ENCODE measurements at places on chromosomes 2 and 18. TPM values are rescaled to one million over a fixed set of nuclear protein-coding genes. Genes with fewer than 3 reads are reported as not detected.

HOXD11 gene
- total RNA-seq: not detected

PTGR3 gene
- total RNA-seq: 6.8 TPM

UCN gene
- total RNA-seq: 0.50 TPM

SPP2 gene
- total RNA-seq: not detected

DUSP2 gene
- 0.66 TPM for total RNA-seq

IL36B gene
- not detected for total RNA-seq

ACMSD gene
- not detected for total RNA-seq

ALPI gene
- not detected for total RNA-seq

PLGLB1 gene
- total RNA-seq: 0.26 TPM

CKAP2L gene
- 9.1 TPM for total RNA-seq

RFX8 gene
- total RNA-seq: 20.3 TPM

FAM237A gene
- total RNA-seq: not detected

FAHD2B gene
- 3.8 TPM for total RNA-seq

SLC14A1 gene
- total RNA-seq: 443 TPM

RND3 gene
- 285 TPM for total RNA-seq

ARHGAP15 gene
- total RNA-seq: not detected

BUB1 gene
- 28.0 TPM for total RNA-seq

Data from aortic smooth muscle cell (primary cell).